Glutamatergic neuron (in vitro differentiated cells): ENCODE measurements at places on chromosomes 1 and 21.
A peak's percentile ranks its signal among the peaks of the same experiment; 100 is the strongest.

GRCh38 chr1:53505891-53506290 lies 46.7 kb downstream of the DMRTB1 start:
- H3K27ac ChIP-seq: no peak overlapping the region
- H3K4me3 ChIP-seq: no peak overlapping the region
- DNase-seq: no peak
- H3K4me1 ChIP-seq: peaks cover 12% of the 10 kb centered on the region
- peaks cover 2% of the 10 kb centered on the region for H3K27me3 ChIP-seq

GRCh38 chr1:3898994-3899753 lies 898 bp downstream of the C1orf174 start:
- no peaks in the 10 kb centered on the region for H3K36me3 ChIP-seq
- H3K4me3 ChIP-seq: peak overlapping the region; percentile 86
- H3K27ac ChIP-seq: peak overlapping the region; percentile 38
- no peak for DNase-seq

DNA sequence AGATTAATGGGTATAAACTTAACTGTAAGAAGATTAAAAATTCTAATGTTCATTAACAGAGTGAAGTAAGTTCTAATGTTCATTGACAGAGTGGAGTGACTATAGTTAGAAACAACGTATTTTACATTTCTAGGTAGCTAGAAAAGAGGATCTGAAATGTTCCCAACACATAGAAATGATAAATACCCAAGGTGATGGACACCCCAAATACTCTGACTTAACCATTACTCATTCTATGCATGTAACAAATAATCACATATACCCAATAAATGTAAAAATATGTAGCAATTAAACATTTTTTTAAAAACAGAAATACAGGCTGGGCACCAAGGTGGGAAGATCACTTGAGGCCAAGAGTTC lies 62.1 kb downstream of the ABL2 start:
- H3K27ac ChIP-seq: no peak overlapping the region
- H3K36me3 ChIP-seq: no peaks in the 10 kb centered on the region
- DNase-seq: no peak
- no peaks in the 10 kb centered on the region for H3K27me3 ChIP-seq
- H3K4me3 ChIP-seq: no peak overlapping the region
- no peaks in the 10 kb centered on the region for H3K4me1 ChIP-seq

DNA sequence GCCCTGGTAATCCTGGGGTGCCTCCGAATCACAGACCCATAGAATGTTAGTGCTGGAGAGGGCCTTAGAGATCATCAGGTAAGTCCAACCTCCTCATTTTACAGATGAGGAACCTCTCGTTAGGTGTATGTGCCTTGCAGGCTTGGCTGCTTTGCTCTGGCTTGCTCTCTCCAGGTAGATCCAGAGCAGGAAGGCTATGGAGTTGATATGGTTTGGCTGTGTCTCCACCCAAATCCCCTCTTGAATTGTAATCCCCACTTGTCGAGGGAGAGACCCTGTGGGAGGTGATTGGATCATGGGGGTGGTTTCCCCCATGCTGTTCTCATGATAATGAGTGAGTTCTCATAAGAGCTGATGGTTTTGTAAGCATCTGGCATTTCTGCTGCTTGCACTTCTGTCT lies 186.0 kb upstream of the PLXNA2 start:
- DNase-seq: no peak
- H3K27me3 ChIP-seq: no peaks in the 10 kb centered on the region
- H3K4me1 ChIP-seq: peaks cover 15% of the 10 kb centered on the region
- no peak overlapping the region for H3K27ac ChIP-seq
- H3K4me3 ChIP-seq: no peak overlapping the region
